ENCODE measurements at places on chromosomes 12 and 14.
A peak's percentile ranks its signal among the peaks of the same experiment; 100 is the strongest.

DNA sequence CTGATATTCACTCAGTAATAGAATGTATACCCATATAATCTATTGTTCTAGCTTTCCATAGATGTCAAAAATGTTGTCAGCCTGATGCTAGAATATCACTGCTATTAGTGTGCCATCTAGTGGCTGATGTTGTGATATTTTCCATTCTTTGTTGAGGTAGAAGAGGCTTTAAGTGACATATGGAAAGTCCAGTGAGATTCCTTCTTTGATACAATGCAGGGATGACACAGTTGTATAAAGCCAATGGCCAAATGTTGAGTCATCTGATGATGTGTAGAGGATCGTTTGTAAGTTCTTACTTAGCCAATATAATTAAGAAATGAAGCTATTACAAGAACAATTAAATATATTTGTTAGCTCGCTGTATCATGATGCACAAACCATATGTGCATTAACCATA is 58.1 kb upstream of the PCED1B start:
- peak; percentile 55 for DNase-seq

GRCh38 chr12:53071591-53072551 is 7.3 kb downstream of the SPRYD3 start:
- DNase-seq: no peak

DNA sequence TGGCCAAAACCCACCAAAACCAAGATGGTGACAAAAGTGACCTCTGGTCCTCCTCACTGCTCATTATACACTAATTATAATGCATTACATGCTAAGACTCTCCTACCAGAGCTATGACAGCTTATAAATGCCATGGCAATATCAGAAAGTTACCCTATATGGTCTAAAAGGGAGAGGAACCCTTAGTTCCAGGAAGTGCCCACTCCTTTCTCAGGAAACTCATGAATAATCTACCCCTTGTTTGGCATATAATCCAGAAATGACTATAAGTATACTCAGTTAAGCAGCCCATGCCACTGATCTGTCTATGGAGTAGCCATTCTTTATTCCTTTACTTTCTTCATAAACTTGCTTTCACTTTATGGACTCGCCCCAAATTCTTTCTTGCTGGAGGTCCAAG is 43.0 kb upstream of the FUT8 start:
- no peak for DNase-seq

DNA sequence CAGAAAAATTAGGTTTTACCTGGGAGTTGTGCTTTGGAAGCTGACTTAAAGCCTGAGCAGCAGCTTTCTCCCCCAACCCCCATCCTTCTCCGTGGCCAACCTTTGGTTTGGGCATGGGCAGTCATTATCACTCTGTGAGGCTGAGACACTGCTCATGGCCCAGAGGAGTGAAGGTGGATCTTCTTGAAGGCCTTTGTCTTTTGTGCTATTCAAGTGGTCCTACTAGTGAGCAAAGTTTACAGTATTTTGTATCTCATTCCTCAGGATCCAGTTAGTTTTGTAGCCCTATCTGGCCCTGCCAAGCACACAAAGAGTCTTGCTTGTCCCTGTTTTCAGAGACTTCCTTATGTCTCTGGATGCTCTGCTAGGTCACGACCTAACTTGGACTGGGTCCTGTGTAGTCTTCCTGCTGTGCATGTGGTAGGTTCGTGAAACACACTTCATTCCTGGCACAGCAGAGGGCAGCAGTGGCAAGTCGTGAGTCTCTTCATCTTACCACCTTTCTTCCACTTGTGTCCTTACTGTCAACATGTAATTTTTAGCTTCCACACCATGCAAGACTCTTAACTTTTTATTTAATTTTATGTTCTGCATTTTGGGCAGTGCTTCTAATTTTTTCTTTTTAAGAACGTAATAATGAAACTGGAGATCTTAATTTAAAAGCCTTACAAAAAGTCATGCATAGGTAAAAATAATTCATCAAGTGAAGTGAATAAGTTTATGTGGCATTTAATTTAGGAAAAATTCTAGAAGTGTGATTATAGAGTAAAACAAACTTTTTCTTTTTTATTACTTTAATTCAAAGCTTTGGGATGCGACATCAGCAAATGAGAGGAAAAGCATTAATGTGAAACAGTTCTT is 53.7 kb downstream of the APAF1 start:
- peak; percentile 74 for DNase-seq

DNA sequence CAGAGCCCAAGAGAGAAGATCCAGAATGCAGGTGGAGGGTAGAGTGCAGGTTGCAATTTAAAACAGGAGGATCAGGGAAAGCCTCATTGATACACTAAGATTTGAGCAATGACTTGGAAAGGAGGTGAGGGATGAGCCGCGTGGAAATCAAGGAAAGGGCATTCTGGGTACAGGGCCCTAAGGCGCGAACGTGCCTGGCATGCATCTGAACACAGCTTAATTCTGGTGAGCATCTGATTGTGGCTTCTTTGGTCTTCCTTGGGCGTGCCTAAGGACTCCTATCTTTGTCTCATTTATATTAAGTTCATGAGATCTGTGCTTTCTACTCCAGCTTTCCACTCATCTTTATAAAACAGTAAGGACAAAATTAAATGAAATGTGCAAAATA is 79.3 kb downstream of the NTF3 start:
- no peak for DNase-seq

DNA sequence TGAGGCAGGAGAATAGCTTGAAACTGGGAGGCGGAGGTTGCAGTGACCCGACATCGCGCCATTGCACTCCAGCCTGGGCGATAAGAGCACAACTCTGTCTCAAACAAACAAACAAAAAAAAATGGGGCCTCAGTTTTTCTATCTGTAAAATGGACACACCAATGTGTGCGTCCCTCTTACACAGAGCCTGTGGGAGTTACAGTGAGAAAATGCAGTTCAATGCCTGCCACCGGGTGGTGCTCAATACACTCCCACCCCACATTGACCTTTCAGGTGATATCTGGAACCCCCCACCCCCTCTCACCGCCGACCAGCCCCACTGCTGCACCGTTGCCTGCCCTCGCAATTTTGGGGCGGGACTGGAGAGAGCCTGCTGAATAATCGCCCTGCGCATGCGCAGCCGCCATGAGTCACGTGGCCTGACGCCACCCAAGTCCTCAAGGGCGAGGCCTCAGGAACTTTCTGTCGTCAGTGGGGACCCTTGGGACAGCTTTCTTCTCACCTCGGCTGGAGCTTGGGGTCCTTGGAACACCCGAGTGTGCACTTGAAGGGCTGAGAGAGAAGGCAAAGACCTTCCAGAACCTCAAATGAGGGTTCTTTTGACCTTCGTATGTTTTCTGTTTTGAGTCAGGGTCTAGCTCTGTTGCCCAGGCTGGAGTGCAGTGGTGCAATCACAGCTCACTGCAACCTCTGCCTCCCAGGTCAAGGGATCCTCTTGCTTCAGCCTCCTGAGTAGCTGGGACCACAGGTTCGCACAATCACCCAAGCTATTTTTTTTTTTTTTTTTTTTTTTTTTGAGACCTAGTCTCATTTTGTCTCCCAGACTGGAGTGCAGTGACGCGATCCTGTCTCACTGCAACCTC is 14.6 kb upstream of the CABP1 start:
- DNase-seq: no peak

- no peak for DNase-seq
Observed at GRCh38 chr14:106837870-106838269, 1311.5 kb downstream of the TMEM121 start.

GRCh38 chr14:88256997-88257950 is 65.8 kb downstream of the KCNK10 start:
- DNase-seq: no peak

DNA sequence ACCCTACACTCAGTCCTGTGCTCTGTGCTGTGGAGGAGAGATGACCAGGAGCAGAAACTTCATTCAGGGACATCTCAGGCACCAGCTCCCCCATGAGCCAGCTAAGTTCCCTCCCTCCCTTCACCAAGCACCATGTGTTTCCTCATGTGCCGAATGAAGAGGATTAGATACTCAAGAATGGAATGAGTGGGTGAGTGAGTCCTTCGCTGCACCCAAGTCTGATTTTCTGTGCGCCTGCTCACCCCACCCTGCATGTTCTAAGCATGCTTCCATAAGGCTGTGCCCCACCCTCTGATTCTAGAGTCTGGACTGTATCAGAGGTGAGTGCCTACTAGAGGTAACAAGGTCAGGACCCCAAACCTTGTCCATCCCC is 12.1 kb downstream of the SERPINA5 start:
- no peak for DNase-seq

- DNase-seq: peak; percentile 54
Observed at GRCh38 chr12:56591961-56592360, 38.2 kb downstream of the BAZ2A start.

DNA sequence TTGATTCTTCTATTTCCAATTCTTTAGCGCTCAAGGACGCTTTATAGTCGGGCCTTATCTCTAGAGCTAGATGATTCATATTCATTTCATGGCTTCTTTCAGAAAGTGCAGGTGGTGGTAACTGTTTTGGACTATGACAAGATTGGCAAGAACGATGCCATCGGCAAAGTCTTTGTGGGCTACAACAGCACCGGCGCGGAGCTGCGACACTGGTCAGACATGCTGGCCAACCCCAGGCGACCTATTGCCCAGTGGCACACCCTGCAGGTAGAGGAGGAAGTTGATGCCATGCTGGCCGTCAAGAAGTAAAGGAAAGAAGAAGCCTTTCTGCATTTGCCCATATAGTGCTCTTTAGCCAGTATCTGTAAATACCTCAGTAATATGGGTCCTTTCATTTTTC is 241.9 kb downstream of the PAWR start:
- DNase-seq: no peak

All from GM03348 (cell line).